Common myeloid progenitor, CD34-positive (primary cell): ENCODE measurements at places on chromosomes 4 and X.

- DNase-seq: no peak
Observed at GRCh38 chr4:115720611-115721010, 607.2 kb upstream of the NDST4 start.

GRCh38 chr4:104486716-104487504 is 7.8 kb downstream of the CXXC4 start:
- no peak for DNase-seq

DNA sequence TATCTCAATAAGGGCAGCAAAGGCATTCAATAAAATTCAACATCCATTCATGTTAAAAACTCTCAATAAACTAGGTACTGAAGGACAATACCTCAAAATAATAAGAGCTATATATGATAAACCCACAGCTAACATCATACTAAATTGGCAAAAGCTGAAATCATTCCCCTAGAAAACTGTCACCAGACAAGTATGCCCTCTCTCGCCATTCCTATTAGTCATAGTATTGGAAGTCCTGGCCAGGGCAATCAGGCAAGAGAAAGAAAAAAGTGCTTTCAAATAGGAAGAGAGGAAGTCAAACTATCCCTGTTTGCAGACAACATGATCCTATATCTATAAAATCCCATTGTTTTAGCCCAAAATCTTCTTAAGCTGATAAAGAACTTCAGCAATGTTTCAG is 116.8 kb downstream of the TENT5D start:
- DNase-seq: no peak

GRCh38 chrX:39560271-39560670 is 537.5 kb downstream of the BCOR start:
- DNase-seq: no peak

DNA sequence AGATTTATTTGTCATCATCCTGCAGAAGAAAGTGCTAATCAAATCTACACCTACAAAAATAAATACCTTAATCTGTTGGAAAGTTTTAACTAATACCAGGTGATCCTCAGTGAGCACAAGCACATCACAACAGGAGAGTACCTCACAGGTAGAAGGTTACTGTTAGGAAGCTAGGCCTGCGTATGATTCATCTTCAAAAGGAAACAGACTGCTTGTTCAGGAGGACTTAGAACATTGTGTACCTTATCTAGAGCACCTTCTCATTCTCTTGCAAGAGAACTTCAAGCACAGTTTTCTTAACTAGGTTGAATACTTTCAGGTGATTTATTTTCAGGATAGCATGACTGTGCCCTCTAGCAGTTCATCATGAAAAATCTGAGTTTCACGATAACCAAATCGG is 54.2 kb downstream of the MND1 start:
- no peak for DNase-seq

DNA sequence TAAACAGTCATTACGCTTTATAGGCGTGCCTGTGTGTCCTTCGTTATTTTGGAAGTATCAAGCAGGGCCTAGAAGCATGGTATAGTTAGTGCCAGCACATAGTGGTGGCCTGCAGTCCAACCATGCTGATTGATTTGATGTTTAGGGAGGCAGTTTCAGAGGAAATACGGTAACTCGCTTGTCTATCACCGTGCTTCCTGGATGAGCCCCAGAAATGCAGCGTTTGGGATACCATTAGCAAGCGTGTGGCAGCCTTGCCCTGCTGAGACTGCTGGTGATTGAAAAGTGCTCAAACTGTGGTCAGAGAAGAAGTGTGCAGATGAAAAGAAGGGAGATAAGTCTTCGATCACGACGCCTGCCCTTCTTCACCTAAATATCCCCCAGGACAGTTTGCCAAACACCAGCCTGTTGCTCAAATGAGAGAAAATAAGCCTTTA is 158.4 kb downstream of the CHIC2 start:
- DNase-seq: peak; percentile 69

- DNase-seq: no peak
Observed at GRCh38 chr4:37639551-37640285, 46.5 kb downstream of the RELL1 start.

GRCh38 chrX:135315864-135316263 is 6.6 kb downstream of the ETDC start:
- no peak for DNase-seq

GRCh38 chr4:98510757-98511517 is 147.5 kb downstream of the TSPAN5 start:
- DNase-seq: peak; percentile 10

GRCh38 chr4:95050980-95051701 is 293.4 kb downstream of the BMPR1B start:
- DNase-seq: no peak

- DNase-seq: no peak
Observed at GRCh38 chr4:131531087-131531486, 1618.0 kb upstream of the PCDH10 start.

GRCh38 chr4:154044742-154045485 is 256.0 kb upstream of the SFRP2 start:
- DNase-seq: no peak
